Activated CD8-positive, alpha-beta T cell treated with anti-CD3 and anti-CD28 coated beads for 36 hours (primary cell): ENCODE measurements at places on chromosomes 6 and 20.

- DNase-seq: no peak
Measured at GRCh38 chr6:80341330-80341729, 234.9 kb downstream of the BCKDHB start.

DNA sequence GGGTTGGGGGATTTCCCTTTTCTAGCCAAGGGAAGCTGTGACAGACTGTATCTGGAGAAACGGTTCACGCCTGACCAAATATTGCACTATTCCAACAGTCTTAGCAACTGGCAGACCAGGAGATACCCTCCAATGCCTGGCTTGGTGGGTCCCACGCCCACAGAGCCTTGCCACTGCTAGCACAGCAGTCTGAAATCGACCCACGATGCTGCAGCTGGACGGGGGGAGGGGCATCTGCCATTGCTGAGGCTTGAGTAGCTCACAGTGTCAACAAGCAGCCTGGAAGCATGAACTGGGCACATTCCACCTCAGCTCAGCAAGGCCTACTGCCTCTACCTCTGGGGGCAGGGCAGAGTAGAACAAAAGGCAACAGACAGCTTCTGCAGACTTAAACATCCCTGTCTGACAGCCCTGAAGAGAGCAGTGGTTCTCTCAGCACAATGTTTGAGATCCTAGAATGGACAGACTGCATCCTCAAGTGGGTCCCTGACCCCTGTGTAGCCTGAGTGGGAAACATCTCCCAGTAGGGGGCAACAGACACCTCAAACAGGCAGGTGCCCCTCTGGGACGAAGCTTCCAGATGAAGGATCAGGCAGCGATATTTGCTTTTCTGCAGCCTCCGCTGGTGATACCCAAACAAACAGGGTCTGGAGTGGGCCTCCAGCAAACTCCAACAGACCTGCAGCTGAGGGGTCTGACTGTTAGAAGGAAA, 89.9 kb upstream of the ECI2 start:
- no peak for DNase-seq

- no peak for DNase-seq
Measured at GRCh38 chr6:135990439-135990838, 138.9 kb downstream of the PDE7B start.

DNA sequence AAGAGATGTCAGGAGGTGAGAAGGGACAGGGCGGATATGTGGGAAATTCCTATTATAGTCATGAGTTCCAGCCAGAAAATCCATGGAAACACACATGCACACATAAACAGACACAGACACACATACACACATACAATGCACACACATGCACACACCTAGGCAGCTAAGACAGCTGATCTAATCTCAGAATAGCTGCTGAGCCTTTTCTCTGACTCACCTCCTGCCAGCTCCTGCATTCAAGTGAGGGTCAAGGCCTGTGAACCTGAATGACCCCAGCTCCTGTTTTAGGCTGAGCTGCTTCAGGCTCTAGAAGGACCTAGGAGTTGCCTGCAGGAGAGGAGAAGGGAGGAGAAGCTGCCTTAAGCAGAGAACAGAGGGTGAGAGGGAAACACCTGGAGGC, 21.6 kb upstream of the RAET1L start:
- DNase-seq: no peak

GRCh38 chr6:132752255-132752654, 5.4 kb downstream of the VNN2 start:
- DNase-seq: no peak

GRCh38 chr6:100915876-100916275, 34.7 kb upstream of the ASCC3 start:
- no peak for DNase-seq

- DNase-seq: no peak
Measured at GRCh38 chr20:23205611-23206041, 119.5 kb upstream of the CD93 start.

GRCh38 chr6:11522812-11523605, 14.5 kb upstream of the TMEM170B start:
- DNase-seq: no peak

GRCh38 chr6:68915586-68915985, 280.5 kb downstream of the ADGRB3 start:
- DNase-seq: no peak

GRCh38 chr6:145498425-145498824, 236.9 kb downstream of the EPM2A start:
- DNase-seq: no peak

DNA sequence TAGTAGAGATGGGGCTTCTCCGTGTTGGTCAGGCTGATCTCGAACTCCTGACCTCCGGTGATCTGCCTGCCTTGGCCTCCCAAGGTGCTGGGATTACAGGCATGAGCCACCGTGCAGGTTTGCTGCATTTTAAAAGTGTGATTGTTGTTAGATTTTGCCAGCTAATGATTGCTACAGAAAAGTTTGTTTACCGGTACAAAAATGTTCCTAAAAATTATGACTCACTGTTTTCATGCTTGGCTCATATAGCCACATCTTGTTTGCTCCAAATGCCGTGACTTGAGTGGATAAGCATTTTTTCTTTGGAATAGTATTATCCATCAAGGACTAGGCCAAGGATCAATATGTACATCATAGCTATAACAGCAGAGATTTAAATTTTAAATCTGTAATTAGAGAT, 24.3 kb downstream of the LRRN4 start:
- no peak for DNase-seq

- no peak for DNase-seq
Measured at GRCh38 chr6:159654483-159655098, 38.5 kb downstream of the SOD2 start.

GRCh38 chr20:18749528-18749927, 64.1 kb upstream of the SCP2D1 start:
- DNase-seq: no peak

GRCh38 chr6:25883991-25884390, 9.9 kb upstream of the SLC17A3 start:
- DNase-seq: no peak

- DNase-seq: peak; percentile 70
Measured at GRCh38 chr6:148760568-148761526, 14.0 kb downstream of the UST start.

DNA sequence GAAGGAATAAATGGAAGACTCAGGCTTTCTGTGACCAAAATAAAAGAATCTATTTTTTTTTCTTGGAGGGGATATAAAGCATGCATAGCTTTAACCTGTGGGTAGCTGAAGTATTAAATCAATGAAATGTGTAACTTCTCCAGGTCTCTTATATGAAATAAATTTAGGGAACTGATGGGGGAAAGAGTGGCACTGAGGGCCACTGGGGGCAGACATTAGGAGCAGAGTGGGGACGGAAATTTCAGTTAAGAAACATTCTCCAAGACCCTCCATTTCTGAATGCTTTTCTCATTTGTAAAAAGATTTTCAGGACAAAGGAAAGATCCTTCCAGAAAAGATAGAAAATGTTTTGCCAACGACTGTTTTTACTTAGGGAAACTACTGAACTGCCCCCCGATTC, 131.0 kb downstream of the GPX5 start:
- no peak for DNase-seq

- no peak for DNase-seq
Measured at GRCh38 chr6:120173250-120173649, 823.7 kb upstream of the MAN1A1 start.

GRCh38 chr6:42403421-42403820, 48.3 kb downstream of the TRERF1 start:
- DNase-seq: no peak

DNA sequence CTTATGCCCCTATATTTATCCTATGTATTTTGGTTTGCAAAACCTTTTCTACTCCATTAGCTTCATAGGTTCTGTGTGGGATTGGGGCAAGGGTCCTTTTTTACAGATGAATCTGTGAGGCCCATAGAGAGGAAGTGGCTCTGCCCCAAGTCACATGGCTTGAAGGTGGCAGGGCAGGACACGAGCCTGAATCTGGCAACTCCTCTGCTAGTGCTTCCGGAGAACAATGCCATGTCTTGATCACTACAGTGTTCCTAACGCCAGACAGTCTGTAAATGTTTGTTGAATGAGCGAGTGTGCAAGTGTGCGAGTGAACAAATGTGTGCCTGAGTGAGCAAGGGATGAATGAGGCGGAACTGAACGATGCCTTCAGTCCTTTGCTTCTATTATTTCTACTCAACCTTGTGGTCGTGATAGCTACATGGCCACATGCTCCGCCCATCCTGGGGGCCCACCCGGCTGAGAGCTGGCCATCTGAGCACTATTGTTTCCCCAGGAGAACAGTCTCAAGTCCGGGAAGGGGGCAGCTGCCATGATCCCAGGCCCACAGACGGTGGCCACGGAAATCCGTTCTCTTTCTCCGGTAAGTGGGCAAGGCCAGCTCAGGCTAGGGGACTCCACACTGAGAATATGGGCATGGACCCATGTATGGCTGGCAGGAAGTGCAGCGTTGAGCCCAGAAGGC, 17.8 kb upstream of the AAR2 start:
- no peak for DNase-seq

DNA sequence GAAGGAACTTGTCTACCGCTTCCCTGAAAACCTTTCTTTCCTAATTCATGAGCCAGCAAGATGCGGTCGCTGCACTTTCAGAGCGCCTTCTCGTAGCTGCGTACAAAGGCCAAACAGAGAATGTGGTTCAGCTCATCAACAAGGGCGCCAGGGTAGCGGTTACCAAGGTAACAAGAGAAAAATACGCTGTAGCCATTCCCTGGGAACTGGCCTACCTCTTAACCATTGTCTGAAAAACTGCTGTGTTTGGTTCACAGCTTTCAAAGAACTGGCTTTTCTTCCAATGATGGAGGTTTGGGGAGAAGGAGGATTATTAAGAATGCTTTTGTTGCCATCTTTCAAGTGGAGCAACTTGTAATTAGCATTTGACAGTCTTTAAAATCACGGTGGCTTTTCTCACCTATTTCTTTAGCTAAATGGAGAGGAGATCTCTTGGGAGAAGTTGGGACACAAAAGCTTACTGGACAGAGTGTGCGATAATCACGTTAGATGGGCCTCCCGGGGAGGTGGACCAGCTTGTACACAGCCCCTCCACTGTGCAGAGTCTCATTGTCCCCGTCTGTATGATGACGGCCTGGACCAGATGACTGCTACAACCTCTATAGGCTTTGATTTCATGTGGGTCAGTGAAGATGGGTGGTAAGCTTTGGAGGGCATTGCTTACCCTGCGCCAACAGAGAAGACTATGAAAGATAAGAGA, 71.5 kb downstream of the LYRM2 start:
- no peak for DNase-seq

- no peak for DNase-seq
Measured at GRCh38 chr6:152295346-152295745, 341.8 kb downstream of the SYNE1 start.

- DNase-seq: no peak
Measured at GRCh38 chr20:1010659-1011058, 8.5 kb upstream of the RSPO4 start.

DNA sequence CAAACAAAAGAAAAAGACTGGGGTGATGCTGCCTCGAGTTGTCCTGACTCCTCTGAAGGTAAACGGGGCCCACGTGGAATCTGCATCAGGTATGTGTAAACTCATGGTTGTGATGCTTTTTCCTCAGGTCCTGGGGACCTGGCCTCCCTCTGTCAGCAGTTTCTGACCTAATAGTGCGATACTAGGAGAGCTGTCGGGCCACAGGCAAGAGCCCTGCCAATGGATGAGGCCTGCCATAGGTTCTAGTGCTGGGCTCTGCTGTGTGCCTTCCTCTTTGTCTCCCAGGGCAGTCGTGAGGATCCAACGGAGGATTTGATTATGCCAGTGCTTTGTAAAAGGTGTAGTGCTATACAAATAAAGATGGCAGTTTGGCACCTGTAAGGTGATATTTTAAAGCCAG, 71.2 kb downstream of the ASXL1 start:
- DNase-seq: no peak

DNA sequence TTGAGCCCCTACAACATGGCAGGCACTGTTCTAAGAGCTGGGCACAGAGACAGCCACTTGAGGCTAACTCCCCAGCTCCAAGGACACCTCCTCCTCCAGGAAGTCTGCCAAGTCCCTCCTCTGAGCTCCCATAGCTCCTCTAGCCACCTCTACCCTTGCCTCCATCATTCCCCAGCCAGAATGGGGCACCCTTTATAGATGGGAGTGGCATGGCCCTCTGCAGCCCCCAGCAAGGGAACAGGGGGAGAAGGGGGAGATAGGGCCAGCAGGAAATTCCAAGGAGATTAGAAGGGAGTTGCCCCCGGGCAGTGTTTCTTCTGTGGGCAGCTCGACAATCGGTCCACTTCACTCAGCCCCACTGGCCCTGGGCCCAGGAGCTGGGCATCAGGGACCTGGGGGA, 19.7 kb upstream of the TLDC2 start:
- DNase-seq: no peak
